Activated CD4-positive, alpha-beta T cell treated with anti-CD3 and anti-CD28 coated beads, Interleukin-2, amount 50 U/mL, for 16 hours (primary cell): ENCODE measurements at places on chromosomes 6 and 20.
A peak's percentile ranks its signal among the peaks of the same experiment; 100 is the strongest.

DNA sequence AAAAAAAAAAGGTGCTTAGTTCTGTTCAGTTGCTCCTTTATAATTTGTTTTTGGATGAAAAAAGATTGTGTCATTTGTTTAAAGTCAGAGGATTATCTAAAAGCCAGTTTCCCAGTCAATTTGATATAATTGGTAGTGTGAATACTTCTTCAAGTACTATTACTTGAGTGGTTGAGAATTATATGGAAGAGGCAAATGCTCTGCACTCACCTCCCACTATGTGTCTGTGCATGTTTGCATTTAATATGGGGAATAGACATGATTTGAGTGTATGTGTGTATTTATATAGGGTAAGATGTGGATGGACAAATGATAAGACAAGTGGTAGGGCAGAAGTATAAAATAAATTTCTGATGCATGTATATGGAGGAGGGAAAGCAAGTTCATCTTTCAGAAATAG lies 15.8 kb downstream of the GJA1 start:
- DNase-seq: no peak

- no peak for DNase-seq
Measured at GRCh38 chr6:160349020-160349441, 853 bp downstream of the SLC22A3 start.

DNA sequence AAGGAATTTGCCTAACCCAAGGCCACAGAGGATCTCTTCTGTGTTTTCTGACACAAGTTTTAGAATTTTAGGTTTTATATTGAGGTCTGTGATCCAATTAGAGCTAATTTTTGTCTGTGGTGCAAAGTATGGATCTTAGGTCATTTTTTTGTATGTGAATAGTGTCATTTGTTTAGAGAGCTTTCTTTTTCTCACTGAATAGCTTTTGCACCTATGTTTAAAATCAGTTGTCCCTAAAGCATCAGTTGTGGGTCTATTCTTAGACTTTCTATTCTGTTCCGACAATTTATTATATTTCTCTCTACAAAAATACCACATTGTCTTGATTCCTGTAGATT lies 341 bp upstream of the MCM9 start:
- DNase-seq: no peak

DNA sequence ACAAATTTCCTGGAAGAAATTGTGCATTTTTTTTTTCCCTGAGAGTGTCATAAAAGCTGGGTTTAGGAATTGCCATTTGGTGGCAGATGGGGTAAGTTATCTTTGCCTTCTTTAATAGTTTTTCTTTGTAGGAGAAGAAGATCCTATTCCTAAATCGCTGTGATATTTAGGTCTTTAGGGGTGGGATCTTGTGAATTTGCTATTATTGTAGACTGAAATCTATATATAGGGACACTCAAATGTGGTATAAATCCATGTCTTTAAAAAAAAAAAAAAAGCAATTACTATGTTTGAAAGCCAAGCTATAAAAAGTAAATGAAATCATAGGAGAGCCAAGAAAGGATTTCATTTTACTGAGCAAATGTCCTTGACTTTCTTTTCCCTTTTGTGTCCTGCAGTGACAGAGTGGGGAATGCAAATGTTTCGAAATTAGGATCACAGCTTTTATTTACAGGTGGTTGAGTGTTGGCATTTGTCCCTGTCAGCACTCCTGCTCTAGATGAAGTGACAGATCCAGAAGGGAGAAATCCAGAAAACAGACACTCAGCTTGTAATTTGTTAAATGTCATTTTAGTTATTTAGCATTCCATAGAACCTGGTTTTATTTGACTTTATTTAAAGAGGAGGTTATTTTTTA lies 29.4 kb downstream of the TIAM2 start:
- no peak for DNase-seq

DNA sequence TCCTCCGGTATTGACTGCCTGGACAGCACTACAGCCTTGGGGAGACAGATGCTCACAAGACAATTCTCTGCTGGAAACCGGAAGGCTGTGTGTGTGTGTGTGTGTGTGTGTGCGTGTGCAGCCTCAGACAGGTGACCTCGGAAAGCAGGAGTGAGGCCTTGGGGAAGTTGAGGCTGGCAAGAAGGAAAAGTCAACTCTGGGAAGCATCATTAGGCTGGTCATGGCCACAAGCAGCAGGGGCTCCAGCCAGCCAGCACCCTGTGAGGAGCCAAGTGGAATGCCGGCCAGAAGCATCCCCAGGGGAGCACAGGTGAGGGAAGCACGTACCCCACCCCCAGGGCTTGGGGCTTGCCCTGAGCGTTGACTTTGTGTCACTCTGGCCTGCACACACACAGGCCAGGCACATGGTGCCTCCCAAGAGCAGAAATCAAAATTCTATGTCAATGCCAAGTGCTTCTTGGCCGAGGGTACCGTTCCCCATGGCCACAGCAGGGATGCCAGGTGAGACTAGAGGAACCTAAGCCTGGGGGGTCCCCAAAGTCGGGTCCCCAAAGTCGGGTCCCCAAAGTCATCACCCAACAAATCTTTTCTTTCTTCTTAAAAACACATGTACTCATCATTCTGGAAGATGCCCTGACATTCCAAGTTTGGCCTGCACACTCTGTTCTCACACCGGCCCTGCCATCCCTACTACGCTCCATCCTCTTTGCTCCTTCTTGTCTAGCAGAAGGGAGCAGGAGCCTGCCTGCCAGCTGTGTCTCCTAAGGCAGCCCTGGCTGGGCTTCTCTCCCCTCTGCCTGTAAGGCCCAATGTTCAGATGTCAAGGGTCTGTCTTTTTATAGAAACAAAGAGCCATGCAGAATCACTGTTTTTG lies 26.7 kb downstream of the FOXA2 start:
- no peak for DNase-seq

DNA sequence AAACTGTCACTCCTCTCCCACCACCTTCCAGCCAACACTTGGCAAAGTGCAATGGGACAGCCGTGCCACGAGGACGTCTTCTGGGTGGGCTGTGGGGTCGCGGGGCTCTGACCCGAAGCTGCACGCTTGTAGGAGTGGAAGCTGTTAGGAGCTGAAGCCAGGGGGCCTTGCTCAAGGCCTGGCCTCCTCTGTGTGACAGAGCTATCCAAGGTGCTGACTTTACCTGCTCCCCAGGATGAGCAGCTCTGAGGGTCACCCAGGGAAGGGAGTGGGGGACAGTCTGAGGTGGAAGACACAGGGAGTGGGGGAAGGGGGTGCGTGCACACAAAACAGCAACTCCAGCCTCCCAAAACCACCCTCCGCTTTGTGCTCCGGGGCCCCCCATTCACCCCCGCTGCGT lies 17.5 kb upstream of the CHRNA4 start:
- DNase-seq: no peak

DNA sequence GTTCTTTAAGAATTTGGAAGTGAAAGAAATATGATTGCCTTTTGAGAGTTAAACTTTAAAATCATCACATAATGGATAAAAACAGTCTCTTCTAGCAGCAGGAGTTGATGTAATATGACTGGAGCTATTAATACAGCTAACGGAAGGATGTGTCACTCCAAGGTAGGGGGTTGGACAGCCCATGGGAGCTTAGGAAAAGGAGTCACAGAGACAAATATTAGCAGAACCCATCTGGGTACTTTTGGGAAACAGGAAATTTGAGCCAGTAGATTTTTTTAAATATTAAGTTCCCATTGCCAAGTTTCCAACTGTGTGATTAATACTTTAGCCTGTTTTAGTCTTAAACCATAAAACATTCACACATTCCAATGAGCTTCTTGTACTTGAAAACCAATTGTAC lies 164.7 kb upstream of the RIMS1 start:
- DNase-seq: no peak

- no peak for DNase-seq
Measured at GRCh38 chr6:133820208-133820607, 68.7 kb upstream of the TCF21 start.

GRCh38 chr6:76677017-76677416 lies 604.6 kb upstream of the IMPG1 start:
- no peak for DNase-seq

DNA sequence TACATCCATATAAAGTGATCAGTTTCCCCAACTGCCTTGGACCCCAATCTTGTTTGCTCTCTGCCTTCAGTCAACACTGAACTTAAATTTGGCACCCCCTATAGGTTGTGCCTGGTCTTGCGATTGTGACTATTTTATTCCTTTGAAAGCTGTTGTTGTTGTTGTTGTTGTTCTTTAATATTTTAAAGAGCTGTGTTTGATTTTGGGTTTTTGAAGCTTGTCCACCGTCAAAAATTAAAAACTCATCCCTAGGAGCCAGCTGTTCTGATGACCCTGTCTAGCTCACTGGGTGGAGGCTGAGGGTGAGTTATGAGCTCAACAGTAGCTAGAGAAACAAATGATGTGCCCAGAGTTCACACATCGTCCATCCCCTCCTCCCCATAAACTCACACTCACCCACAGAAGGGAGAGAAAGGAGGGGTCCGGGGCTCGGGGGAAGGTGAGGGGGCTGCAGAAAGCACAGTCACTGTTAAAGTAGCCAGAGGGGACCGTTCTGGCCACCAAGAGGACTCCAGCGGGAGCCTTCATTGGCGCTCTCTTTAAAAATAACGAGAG lies 4.0 kb downstream of the SIM1 start:
- DNase-seq: no peak

DNA sequence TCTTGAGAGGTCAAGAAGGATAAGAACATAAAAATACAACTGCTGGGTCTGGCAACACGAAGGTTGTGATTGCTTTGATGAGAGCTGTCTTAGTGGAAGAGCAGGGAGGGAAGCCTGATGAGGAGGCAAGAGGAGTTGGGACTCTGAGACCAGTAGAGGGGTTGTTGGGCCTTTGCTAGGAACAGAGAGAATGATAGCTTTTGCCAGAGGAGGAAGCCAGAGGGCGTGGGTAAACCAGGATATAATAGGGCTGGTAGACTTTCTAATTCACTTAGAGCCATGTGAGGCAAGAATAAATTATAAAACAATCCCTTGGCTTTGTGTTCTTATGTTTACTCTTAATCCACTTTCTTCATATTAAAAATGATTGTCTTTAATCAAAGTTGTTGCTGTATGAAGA lies 78.6 kb downstream of the RCAN2 start:
- no peak for DNase-seq

DNA sequence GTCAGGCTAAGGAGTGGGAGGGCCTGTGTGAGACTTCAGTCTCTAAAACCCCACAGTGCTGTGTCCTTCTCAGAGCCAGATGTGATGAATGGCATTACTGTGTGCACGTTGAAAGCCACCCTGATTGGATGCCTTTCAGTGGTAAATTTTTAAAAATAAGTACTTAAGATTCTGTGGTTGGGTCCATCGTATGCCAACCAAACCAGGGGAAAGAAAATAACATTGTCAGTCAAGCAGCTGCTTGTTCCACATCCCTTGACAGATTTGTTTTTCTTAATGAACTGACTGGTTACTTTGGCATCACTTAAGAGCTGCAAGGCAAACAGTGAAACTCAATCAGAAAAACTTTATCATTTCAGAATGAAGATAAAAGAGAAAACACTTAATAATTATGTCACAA lies 334.0 kb upstream of the NT5E start:
- DNase-seq: no peak

- DNase-seq: no peak
Measured at GRCh38 chr6:75422024-75422639, 71.5 kb downstream of the FILIP1 start.

- peak; percentile 76 for DNase-seq
Measured at GRCh38 chr6:52233975-52234823, 10.1 kb downstream of the IL17F start.

DNA sequence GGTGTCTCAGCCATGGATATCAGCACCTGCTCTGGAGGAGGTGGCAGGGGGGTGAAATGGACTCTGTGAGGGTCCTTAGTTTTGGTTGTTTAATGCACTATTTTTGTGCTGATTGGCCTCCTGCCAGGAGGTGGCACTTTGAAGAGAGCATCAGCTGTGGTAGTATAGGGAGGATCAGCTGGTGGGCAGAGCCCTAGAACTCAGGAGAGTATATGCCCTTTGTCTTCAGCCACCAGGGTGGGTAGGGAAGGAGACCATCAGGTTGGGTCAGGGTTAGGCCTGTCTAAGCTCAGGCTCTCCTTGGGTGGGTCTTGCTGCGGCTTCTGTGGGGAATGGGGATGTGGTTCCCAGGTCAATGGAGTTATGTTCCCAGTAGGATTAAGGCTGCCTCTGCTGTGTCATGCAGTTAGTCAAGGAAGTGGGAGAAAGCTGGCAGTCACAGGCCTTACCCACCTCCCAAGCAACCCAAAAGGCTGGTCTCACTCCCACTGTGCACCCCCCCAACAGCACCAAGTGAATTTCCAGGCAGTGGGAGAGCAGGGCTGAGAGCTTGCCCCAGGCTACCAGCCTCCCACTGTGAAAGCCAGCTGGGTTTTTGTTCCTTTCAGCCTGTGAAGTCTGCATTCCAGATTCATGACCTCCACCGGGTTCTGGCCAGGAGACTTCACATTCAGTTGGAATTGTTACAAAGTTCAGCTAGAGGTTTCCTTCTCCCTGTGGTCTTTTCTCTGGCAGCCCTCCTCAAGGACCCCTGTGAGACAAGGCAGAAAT lies 5.7 kb upstream of the OSTM1 start:
- no peak for DNase-seq

DNA sequence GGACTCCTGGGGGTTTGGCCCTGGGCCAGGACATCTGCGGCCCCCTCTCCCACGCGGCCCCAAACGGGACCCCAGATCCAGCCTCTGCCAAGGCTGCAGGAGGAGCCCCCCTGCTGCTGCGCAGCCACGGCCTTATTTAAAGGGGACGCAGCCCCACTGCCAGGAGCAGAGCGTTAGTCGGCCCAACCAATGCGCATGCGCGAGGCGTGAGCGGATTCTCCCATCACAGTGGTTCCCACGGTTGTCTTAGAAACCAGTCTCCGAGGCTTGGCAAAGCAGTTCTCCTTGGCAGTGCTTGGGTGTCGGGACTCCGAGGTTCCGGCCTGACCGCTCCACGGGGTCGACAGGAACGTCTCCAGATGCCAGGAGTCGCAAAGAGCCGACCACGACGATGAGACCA lies 288.3 kb upstream of the ZNF337 start:
- DNase-seq: peak; percentile 32

- no peak for DNase-seq
Measured at GRCh38 chr20:3901028-3901705, 12.0 kb downstream of the PANK2 start.

DNA sequence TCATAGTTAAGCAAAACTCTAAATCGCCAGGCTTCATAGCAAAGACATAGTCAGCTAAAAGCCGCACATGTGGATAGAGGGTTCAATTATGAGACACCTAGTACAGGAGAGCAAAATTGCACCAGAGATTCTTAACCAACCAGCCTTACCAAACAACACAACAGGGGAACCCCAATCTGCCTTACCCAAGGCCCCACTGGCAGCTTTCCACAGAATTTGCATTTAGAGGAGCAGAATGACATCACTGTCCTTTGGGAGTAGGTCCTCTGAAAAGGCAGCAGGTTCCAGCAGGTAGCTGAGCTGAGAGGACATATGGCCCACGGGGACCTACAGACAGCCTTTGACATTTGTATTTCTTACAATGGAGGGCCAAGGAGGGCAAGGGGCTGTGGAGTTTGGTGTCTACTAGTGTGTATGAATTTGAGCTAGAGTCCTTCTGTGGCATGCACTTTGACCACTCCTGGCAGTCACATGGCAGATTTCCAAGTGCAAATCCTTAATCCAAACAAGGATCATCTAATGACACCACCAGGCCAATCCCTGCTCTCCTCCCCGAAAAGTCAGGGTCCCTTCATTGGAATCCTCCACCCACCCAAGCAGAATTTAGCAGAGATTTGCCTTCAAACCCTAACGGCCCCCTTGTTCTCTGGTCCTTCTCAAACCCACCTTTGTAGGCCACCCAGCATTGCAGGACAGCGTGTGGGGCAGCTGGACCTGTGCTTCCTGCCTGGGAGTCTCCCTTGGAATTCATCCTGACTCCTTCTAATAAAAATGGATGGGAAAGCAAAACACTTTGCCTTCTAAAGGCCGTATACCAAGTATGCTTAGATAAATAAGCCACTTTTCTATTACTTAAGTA lies 171.2 kb upstream of the SUPT3H start:
- DNase-seq: peak; percentile 12
